ENCODE measurements at places on chromosomes 3 and 15. TPM values are rescaled to one million over a fixed set of nuclear protein-coding genes. Genes with fewer than 3 reads are reported as not detected.

FSD2 gene
- not detected for total RNA-seq

RARB gene
- total RNA-seq, result 10.3 TPM

ESYT3 gene
- 1.2 TPM for total RNA-seq

NSMCE3 gene
- total RNA-seq, result 15.3 TPM

All from A549 treated with Mapracorat at 1 μM for 4 hours (cell line).